ENCODE measurements at places on chromosomes 11 and 22. TPM values are rescaled to one million over a fixed set of nuclear protein-coding genes. Genes with fewer than 3 reads are reported as not detected.

The TBX10 gene
- not detected for total RNA-seq

The ZP1 gene
- not detected for total RNA-seq

The SHANK3 gene
- 20.4 TPM for total RNA-seq

GRCh38 chr11:60183591-60184205 is 815 bp upstream of the MS4A6A start:
- H3K4me3 ChIP-seq, result no peak overlapping the region
- H3K36me3 ChIP-seq, result peaks cover 8% of the 10 kb centered on the region
- peaks cover 2% of the 10 kb centered on the region for H3K27me3 ChIP-seq

DNA sequence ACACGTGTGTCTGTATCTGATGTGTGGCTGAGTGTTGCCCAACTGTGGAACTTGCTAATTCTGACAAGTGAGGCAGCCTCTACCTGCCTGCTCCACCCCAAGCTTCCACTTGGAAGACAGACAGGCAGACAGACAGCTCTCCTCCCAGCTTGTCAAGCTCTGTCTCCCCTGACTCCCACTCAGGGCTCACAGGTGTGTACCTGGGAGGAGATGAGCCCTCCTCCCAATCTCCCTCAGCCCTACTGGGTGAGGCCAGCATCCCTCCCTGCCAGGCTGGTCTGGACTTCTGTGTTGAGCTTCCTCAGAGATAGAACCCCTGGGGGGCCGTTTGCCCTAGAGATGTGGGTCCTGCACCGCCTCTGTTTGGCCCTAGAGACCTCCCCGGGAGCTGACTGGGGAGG is 1.0 kb upstream of the CHRM1 start:
- no peak for DNase-seq
- peak overlapping the region; percentile 14 for H3K4me3 ChIP-seq
- no peak overlapping the region for H3K27ac ChIP-seq
- no peaks in the 10 kb centered on the region for H3K36me3 ChIP-seq
- peaks cover 2% of the 10 kb centered on the region for H3K4me1 ChIP-seq

DNA sequence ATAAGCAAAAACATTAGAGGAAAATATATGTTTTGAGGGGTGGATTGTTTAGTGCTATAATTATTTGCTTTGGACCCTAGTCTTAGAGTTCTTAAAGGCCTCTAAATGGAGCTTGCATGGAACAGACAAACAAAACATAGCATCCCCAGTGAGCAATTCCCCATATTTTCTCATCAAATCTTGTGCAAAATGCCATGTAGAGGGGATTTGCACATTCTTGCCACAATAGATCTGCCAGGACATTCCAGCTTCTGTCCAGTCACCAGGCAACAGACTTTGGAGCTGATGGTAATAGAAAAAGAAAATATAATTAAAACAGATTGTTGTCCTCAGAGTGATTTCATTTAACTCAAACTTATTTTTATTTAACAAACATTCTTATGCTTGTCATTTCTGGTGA is 360.3 kb upstream of the PDGFD start:
- no peak overlapping the region for H3K27ac ChIP-seq
- no peaks in the 10 kb centered on the region for H3K4me1 ChIP-seq

DNA sequence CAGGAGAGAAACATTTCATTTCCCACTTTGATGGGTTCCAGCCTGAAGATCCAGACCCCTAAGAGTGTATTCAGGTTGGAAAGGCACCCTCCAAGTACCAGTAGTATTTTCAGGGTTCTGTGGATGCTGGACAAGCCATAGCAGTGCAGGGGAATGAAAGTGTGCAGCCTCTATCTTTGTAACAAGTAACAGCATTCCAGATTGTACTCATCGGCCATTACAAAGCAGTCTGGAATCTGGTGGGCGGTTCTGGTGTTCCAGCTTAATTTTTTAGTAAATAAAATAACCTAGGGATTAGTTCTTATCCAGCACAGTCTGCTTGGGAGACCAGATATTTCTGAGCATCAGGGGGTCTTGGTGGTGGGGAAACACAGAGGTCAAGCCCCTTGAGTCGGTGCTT is 22.6 kb downstream of the APLNR start:
- no peak for DNase-seq
- peaks cover 15% of the 10 kb centered on the region for H3K4me1 ChIP-seq
- no peak overlapping the region for H3K4me3 ChIP-seq
- peaks cover 5% of the 10 kb centered on the region for H3K27me3 ChIP-seq
- no peaks in the 10 kb centered on the region for H3K36me3 ChIP-seq

GRCh38 chr11:46149342-46149741 is 28.1 kb upstream of the PHF21A start:
- H3K36me3 ChIP-seq, result peaks cover 5% of the 10 kb centered on the region
- no peak for DNase-seq
- peaks cover 2% of the 10 kb centered on the region for H3K27me3 ChIP-seq
- H3K4me3 ChIP-seq, result no peak overlapping the region
- no peaks in the 10 kb centered on the region for H3K4me1 ChIP-seq
- no peak overlapping the region for H3K27ac ChIP-seq

Data from glutamatergic neuron (in vitro differentiated cells).